ENCODE measurements at places on chromosomes 16 and 17. TPM values are rescaled to one million over a fixed set of nuclear protein-coding genes. Genes with fewer than 3 reads are reported as not detected.
A peak's percentile ranks its signal among the peaks of the same experiment; 100 is the strongest.

The HSPB9 gene
- not detected for total RNA-seq

The FUS gene
- total RNA-seq: 133 TPM

The SCNN1G gene
- total RNA-seq: 3.2 TPM

The RMI2 gene
- 13.9 TPM for total RNA-seq

The TMEM92 gene
- 24.9 TPM for total RNA-seq

The RPH3AL gene
- total RNA-seq: 38.5 TPM

- DNase-seq: peak; percentile 72
These were observed 4.2 kb upstream of the MXRA7 start for GRCh38 chr17:76714822-76715495.

DNA sequence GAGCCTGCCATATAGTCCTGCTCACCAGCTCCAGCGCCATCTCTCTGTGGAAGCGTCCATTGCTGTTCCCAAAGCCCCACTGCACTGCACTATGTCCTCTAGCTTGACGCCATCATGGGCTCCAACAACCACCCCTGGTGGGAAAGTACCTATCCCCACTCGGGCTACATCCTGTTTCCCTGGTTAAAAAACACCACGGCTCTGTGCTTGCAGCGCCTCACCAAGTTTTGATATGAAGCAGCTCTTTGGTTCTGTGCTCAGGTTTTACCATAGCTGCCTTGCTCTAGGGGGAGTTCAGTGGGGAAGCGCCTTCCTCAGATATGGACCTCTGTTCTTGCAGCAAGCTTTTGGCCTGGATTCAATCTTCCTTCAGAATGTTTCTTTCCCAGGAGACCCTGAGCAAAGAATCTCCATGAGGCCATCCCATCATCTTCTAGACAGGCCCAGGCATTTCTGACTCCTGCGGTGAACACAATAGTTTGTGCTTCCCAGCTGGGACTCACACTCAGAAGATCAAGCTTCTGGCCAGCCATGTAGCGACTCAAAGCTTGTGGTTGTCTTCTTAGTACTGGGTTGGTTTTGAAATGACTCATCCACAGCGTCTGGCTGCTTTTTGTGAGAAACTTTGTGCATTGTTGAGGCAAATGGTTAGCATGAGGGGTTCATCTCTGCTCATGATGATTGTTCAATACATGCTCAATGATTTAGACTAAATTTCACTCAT lies 39.5 kb downstream of the DYNLRB2 start:
- no peak for DNase-seq

DNA sequence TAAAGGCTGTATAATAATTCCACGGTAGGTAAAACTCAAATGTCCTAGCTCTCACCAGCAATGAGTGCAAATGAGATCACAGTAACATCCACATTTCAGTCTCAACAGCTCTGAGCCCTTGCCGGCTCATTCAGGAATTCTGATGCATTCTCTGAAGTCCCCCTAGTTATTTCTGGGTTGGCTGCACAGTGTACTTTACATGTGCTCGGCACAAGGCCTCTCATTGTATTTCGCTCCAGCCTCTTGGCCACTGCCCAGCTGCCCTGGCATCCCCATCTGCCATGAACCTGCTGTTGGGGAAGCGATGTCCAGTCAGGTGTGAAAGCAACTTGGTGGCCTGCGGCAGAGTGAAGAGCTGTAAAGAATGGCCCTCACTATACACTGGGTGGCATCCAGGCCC lies 14.3 kb downstream of the PRCD start:
- no peak for DNase-seq

GRCh38 chr16:4359914-4360313 lies 8.8 kb upstream of the PAM16 start:
- no peak for DNase-seq

DNA sequence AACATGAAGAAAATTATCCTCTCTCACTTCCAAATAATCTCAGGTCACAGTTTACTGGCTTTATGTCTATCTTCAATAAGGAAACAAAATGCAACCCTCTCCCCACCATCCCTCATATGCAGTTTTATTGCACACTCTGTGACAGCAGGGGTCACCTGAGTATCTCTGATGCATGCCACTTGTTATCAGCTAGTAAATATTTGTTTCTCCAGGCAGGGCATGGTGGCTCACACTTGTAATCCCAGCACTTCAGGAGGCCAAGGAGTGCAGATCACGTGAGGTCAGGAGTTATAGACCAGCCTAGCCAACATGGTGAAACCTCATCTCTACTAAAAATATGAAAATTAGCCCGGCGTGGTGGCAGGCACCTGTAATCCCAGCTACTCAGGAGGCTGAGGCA lies 61.1 kb downstream of the ADAMTS18 start:
- no peak for DNase-seq

DNA sequence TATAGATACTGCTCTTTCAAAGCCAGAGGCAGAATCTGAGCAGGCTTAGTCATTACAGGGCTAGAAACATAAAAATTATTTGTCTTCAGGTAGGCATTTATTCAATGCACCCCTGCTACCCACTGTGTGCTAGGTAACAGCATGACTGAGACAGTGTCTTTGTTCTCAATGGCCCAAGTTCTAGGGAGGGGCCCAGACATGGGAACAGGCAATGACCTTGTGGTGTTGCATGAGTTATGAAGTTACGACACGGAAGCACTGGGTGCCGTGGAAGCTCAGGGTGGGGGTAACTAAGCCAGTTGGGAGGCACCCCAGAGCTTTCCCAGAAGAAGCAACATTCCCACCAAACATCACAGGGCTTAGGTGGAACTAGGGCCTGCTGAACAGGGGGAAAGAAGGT lies 87.0 kb downstream of the CPPED1 start:
- DNase-seq: no peak

- DNase-seq: no peak
These were observed 561.6 kb upstream of the PSMD7 start for GRCh38 chr16:73735018-73735417.

DNA sequence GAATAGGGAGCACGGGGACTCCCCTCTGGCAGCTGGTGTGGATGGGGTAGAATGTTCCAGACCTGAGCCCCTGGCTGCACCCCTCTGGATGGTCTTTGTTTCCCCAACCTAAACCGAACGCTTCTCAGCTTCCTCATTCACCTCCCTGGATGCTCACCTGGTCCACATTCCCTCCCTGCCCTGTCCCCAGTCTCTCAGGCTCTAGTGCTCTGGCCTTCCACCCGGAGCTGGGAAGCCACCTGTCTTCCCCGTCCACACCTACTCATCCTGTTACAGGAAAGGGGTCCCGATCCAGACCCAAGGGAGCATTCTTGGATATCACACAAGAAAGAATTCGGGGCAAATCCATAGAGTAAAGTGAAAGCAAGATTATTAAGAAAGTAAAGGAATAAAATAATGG lies 73.5 kb downstream of the CYLD start:
- no peak for DNase-seq

All from stomach (tissue), 19 donors.